ENCODE measurements at places on chromosomes 4 and X.
A peak's percentile ranks its signal among the peaks of the same experiment; 100 is the strongest.

- no peak for DNase-seq
Measured at GRCh38 chrX:14030174-14030530, 460 bp upstream of the GEMIN8 start.

DNA sequence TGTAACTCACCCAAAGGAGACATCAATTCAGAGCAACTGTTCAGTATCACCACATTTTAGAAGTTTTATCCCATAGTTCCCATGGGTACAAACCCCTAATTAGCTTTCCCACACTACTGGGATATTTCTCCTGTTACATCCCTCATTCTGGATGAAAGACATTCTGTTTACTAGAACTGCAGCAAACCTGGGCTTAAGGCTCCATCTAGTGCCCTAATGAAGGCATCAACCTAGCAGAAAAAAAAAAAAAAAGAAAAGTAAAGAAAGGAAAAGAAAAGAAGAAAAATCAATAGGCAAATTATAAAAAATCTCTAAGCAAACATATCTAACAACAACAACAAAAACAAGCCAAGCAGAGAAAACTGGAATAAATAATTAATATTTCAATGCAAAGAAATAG lies 133.7 kb upstream of the CPXCR1 start:
- DNase-seq: no peak

DNA sequence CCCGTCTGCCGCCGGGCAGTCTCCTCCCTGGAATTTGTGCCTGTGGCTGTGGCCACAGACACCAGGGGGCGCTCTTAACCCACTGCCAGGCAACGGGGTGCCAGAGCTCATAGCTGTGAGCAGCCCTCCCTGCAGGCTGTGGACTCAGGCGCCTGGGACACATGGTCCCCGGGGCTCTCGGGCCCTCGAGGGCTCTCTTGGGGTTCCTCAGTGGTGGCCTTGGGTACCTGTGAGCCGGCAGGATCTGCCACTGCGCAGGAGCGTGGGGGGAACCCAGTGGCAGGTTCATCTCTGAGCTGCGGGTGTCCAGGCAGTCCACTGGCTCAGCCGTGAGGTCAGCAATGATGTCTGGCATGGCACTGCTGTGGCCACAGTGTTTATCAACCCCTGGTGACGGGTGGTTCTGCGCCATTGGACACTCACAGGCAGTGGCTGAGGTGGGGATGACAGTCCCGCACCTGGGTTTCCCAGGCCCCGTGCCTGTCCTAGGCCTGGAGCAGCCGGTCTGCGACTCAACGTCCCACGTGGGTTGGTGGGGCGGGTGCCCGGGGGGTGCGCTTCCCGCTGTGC lies 37.2 kb downstream of the PCGF3 start:
- DNase-seq: peak; percentile 63

DNA sequence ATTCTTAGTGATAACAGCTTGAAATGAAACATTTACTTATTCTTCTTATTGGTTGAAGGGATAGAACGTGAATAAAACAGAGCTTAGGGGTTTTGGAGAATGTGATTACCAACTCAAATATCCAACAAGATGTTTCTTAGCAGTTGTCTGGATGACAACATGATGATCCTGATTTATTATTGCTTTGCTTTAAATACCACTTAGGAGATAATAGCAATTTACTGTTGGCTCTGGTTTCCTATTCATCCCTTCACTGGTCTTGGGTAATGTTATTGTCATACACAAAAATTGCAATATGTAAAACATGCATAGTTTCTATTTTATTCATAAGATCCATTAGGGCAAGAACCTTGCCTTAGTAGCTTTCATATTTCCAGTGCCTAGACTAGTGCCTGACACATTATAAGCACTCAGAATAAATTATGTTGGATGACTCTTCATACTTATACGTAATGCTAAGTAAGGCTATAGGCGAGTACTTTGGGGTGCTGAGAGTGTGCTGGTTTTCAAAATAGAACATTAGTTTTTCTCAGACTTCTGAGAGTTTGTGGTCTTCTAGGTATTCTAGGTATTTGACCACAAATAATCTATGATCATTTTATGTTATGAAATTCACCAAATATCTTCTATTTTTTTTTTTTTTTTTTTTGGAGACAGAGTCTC lies 58.6 kb upstream of the PGRMC2 start:
- no peak for DNase-seq

- DNase-seq: no peak
Measured at GRCh38 chr4:138702190-138702824, 313.3 kb upstream of the NOCT start.

- DNase-seq: peak; percentile 40
Measured at GRCh38 chr4:102780476-102781144, 19.8 kb upstream of the MANBA start.

DNA sequence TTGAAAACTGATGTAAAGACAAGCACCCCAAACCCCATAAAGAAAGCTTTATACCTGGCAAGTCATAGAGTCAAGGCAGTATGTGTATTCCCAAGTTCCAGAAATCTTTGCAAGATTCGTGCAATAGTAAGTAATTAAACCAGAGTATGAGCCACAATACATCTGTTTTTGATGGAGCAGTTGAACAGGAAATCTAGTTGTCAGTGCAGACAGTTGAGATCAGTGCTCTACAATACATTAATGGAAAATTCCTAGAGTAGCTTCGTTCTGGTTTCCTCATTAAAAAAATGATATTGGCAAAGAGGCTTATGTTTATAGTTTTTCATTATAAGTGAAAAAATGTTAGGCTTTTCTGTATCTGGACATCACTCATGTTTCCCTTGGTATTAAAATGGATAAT lies 575.3 kb downstream of the TRIML1 start:
- peak; percentile 14 for DNase-seq
